Spinal cord (tissue), 10 donors: ENCODE measurements at places on chromosomes 12 and 14.

DNA sequence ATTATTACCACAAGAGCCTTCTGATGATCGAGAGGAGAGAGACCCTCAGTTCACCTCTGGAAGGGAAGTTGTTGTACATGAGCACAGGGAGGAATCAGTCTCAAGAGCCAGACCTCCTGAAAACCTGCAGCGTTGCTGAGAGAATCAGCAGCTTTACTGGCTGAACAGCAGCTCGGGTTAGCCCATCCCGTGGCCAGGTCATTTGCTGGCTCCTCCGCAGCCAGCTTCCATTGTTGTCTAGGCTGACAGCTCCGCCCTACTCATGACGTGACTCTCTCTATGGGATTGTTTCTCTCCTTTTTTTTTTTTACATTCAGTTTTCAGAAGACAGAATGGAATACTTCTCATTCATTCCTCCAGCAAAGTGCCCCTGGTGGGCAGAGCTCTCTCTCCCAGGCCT lies 69.9 kb downstream of the TGFB3 start:
- peak; percentile 89 for DNase-seq

DNA sequence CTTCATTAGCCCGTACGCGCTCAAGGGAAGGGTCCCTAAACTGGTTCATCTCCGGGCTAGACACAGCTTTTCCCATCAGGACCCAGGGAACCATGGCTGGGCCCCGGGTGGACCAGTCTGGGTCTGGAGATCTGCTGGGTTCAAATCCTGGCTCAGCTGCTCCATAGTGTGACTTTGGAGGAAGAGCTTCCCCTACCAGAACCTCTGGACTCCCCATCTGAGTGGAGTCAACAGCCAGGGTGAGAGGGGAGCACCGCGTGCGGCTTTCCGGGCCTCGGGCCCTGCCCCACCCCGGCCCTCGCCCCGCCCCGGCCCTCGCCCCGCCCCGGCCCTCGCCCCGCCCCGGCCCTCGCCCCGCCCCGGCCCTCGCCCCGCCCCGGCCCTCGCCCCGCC lies 41.2 kb downstream of the BEGAIN start:
- no peak for DNase-seq

- DNase-seq = no peak
Measured at GRCh38 chr12:43407816-43408645, 144.0 kb downstream of the ADAMTS20 start.

GRCh38 chr12:18446061-18446644 lies 184.8 kb downstream of the PIK3C2G start:
- DNase-seq = no peak

- DNase-seq = no peak
Measured at GRCh38 chr12:25581067-25581466, 28.0 kb upstream of the LMNTD1 start.

DNA sequence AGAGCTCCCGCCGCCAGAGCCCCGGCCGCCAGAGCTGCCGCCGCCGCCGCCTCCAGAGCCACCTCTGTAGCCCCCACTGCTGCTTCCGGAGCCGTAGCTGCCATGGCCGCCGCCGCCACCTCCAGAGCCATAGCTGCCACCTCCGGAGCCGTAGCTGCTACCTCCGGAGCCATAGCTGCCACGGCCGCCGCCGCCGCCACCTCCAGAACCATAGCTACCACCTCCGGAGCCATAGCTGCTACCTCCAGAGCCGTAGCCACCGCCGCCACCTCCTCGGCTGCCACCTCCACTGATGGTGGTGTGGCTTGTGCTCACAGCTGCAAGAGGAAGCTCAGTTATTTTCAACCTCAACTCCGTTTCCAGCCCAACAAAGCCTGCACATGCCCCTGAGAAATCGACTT lies 4.9 kb downstream of the KRT1 start:
- DNase-seq = no peak

GRCh38 chr12:21655591-21655990 lies 2.1 kb downstream of the LDHB start:
- DNase-seq = no peak

- no peak for DNase-seq
Measured at GRCh38 chr12:54448344-54448743, 25.1 kb downstream of the GTSF1 start.
